NCI-H2029 (cell line): ENCODE measurements at places on chromosomes 6 and 20.
A peak's percentile ranks its signal among the peaks of the same experiment; 100 is the strongest.

DNA sequence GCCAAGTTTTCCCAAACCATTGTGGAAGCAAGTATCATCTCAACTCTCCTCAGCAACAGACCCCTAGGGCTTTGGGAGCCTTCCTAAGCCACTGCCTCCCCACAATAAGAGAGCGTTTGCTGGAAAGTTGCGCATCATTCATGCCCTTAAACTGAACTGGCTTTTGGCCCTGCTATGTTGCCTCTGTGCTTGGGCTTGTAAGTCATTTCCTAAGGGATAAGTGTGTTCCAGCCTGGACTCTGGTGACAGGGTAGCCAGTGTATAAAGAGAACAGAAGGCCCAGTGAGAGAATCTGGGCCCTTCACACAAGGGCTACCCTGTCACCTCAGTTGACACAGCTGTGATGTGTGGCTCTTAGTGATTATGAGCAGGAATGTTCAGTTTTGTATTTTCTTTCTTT, 77.8 kb downstream of the COL9A1 start:
- no peak for DNase-seq

GRCh38 chr6:135212935-135213334, 31.8 kb downstream of the MYB start:
- no peak for DNase-seq

- no peak for DNase-seq
Observed at GRCh38 chr6:20129290-20130088, 82.8 kb downstream of the MBOAT1 start.

DNA sequence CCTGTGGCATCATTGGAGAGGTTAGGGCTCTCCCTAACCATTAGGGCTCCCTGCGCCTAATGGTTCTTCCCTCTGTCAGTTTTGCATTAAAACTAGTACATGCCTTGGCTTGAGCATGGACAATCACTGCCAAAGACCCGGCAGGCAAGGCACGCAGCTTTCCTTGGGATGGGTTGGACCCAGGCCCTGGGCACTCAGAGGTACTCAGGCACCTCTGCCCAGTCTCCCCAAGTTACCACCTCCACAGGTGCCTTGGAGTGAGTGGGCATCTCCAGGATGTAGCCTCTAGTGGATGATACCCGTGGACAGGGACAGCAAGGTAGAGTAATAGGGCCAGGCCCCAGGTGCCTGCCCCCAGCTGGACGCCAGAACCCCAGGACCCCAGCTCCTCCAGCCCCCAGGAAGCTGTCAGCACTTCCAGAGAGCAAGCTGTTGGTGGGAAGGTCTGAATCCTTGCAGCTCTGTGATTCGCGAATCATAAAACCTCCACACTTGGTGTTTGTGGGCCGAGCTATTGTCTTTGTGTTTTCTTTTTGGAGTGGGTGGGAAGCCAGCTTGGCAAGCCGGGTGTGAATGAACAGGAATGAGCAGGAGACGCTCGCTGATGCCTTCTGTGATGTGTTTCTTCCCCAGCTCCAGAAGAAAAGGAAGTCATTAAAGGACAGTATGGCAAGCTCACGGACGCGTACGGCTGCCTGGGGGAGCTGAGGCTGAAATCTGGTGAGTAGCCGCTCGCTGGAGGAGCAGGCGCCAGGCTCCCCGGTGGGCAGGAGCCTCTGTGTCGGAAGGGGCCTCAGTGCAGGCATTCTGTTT, 35.1 kb downstream of the SYNJ2 start:
- DNase-seq: no peak

DNA sequence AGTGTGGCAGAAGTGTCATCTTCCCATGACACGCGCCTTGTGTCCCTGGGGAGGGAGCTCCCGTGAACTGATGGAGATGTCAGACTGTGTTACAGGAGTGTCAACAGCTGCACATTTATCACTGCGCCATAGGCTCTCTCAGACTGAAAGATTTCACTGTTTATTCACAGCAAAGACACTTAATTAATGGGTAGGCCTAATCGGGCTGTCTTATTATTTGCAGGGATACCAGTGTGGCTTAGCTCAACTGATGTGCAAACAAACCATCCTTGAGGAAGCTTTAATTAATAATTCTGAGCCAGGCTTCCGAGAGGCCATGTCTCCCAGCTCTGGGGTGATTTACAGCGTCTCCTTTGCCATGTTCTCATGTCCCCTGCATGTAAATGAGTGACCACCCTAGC, 771.0 kb downstream of the QKI start:
- no peak for DNase-seq

GRCh38 chr6:42350911-42351310, 100.8 kb downstream of the TRERF1 start:
- DNase-seq: no peak

DNA sequence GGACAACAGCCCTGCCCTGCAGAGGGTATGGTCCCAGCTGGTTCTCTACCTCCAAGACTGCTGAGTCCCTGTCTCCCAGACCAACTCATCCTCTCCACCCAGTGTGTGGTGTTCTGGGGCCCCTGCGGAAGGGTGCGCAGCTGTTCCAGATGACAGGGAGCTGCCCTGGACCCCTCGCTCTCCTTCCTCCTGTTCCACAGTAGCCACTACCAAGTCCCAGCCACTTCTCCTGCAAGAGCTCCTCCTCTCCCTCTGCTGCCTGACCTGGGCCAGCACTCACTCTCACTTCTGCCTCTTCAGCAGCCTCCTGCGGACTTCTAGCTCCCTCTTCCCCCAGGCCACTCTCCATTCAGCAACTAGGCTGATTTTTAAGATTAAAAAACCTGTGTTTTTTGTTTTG, 40.1 kb upstream of the TMEM181 start:
- no peak for DNase-seq

GRCh38 chr6:37005061-37005810, at the start of gene FGD2:
Gene FGD2 (plus strand): TSS chr6:37005655. CDS start chr6:37005818, 163 bp downstream.
- no peak for DNase-seq

GRCh38 chr20:61119794-61120410, 132.2 kb upstream of the CDH4 start:
- no peak for DNase-seq

- DNase-seq: no peak
Observed at GRCh38 chr6:37673436-37673835, 24.2 kb downstream of the MDGA1 start.

DNA sequence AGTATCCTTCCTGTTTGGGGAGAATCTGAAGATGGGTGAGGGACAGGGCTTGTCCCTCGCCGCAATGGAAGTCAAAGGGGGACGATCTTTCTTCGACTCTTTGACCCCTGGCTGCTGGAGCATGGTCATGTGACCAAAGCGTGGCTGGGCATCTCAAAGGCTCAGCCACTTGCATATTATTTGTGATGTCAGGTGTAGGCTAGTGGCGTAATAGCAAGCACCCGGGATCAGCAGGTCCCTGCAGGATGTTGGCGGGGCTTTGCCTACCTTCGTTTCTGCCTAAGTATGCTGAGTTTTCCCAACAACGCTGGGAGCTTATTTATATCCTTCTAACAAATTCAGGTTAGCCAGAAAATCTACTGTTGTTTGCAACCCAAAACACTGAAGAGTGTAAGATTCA, 50.3 kb upstream of the IL20RA start:
- no peak for DNase-seq

DNA sequence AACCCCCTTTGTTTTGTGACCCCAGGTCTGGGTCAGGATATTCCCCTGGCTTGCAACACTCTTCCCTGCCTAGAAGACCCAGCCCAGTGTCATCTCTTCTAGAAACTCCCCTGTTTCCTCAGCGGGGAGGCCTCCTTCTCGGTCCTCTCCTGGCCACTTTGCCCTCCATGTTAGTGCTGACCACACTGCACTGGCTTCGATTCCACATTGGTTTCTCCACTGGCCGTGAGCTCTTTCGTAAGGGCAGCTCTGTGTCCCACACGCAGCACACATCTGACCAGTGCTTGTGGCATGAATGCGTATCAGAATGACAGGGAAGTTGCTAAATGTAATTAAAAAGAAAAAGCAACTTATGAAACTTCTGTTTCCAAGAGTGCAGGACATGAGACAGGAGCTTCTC, 49.4 kb upstream of the FNDC1 start:
- no peak for DNase-seq

GRCh38 chr6:52125139-52125538, 37.7 kb upstream of the PKHD1 start:
- DNase-seq: no peak

DNA sequence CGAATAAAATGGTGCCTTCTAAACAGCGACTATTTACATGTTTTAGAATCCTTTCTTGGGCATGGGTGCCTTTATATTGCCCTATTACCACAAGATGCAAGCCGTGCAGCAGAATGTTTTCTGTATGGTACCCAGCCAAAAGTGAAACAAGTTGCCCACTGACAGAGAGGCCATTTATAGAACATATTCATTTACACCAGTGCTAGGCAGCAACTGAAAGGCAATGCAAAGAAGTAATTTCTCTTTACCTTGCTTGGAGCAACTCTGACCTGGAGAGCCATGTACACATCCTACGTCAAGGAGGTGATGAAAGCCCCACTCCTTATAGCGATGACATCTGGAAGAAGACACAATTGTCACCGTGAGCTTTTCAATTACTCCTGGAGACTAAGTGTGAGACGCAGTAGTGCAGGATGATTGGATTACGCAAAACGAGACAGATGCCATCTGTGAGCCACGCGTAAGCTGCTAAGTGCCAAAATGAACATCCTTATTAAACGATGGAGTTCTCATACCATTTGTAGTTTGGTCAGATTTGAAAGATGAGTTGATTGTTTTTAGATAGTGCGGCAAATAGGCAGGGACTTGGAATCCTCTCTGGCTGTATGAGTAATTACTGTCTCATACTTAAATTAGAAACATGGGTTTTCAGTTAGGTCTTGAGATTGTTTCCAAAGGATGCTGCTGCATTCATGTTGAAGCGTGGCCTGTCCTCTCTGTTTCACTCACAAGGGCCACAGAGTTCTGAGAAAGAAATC, at the start of gene TMEM244:
Gene TMEM244, minus strand, starts transcription at position 408 of the 758 bp plus-strand sequence. Its CDS starts 127 bp downstream, at position 281.
- DNase-seq: no peak

DNA sequence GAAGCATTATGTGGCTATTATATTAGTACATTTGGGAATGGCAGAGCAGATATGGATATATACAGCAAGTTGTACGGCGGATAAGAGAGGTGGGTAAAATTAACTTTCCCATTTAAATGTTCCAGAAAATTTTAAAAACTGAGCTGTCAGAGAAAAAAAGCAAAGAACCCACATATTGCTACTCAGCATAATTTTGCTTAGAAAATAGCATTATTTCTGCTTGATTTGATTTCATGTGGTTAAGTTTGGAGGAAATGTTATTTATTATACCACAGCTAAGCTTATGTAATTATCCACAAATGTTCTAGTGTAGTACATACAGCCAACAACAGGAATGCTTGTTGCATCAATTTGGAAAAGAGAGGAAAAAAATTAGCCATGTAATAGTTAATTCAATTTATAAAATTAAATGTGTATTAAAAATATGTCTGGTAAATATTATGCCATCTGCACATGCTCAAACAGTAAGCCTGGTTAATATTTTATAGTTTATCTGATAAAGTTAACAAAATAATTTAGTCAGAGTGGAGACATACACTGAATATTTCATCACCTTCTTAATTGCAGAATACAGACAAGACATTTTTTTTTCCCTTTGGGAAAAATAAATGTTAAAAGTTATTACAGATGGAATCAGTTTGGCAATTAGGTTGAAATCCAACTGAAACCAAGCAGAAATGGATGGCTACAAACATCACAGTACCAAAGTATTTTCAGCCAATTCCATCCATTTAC, 172.1 kb upstream of the ID4 start:
- DNase-seq: no peak

- peak; percentile 55 for DNase-seq
Observed at GRCh38 chr6:110681543-110682459, 133.5 kb downstream of the CDK19 start.

DNA sequence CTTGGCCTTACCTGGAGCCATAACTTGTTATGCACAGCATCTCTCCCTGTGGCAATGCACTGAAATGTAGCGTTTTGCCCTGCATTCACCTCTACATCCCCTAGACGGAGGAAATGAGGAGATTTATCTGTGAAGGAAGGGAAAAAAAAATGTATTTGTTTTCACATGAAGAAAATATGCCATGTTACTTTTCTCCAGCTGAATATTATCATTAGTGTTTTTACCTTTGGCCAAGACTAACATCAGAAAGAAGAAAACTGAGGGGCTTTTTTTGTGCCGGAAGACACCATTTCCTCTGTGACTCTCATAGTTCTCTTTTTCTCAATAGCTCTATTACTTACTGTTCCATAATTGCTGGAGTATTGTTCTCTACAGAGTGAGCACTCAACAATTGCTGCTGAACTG, 280.4 kb downstream of the PTPRK start:
- no peak for DNase-seq

DNA sequence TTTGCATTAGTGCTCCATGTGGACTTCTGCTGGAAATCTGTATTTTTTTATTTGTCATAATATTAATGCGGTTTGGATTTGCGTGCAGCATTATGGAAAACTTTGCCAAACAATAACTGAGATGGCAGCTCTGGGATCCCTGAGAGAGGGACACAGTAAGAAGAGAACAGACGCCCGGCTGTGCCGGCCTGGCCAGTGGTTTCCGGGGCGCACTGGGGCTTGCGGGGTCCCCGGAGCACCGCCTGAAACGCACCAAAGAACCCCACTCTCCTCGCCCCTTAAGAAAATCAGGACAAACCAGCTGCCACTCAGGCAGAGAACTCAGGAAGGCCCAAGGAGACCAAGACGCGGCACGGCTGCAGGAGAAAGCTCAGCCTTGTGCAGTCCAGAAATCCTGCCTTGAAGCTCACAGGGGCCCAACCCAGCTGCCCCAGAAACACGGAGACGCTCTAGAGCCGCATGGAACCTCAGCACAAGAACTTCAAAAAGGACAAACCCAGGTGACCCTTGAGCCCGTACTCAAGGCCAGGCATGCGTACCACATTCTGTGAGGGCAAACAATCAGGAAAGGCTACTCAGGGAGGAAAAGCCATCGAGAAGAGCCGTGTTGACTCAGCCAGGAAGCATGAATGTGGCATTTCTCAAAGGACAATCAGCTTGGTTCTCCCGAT, 226.5 kb upstream of the CDYL start:
- no peak for DNase-seq

DNA sequence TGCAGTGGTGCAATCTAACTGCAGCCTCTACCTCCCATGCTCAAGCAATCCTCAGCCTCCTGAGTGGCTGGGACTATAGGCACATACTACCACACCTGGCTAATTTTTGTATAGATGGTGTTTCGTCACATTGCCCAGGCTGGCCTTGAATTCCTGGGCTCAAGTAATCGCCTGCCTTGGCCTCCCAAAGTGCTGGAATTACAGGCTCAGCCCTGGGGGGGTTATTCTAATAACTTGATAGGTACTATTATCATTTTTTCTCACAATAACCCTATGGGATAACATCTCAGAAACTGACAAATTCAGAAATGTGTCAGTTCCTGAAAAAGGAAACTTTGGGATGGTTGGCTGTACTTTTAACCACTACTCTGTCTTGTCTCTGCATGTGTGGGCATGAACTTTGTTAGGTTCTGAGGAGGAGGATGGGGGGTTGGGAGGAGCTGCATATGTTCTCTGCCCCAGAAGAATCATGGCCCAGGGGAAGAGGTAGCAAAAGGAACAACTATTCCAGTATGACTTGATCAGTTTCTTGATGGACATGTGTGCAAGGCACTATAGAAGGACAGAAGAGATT, 169.9 kb downstream of the CARMIL1 start:
- no peak for DNase-seq

DNA sequence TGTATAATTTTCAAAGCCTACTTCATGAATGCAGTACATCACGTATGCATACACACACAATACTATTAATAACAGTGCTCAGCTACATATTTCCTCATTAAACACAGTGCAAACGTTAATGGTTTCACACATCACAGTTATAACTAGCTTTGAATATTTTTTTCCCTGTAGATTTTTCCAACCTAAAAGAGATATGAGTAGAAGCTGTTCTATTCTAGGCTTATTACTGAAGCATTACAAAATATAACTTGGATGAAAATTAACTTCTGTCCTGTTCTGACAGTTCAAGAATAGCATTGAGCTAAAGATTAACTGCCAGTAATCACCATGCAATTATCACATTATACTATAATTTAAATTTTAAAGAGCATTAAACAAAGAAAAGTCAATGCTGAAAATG, 6.2 kb downstream of the LMBRD1 start:
- no peak for DNase-seq
